ENCODE measurements at places on chromosomes 12 and 14.

- DNase-seq, result no peak
Observed at GRCh38 chr12:2453761-2454090, 341.0 kb upstream of the FKBP4 start.

DNA sequence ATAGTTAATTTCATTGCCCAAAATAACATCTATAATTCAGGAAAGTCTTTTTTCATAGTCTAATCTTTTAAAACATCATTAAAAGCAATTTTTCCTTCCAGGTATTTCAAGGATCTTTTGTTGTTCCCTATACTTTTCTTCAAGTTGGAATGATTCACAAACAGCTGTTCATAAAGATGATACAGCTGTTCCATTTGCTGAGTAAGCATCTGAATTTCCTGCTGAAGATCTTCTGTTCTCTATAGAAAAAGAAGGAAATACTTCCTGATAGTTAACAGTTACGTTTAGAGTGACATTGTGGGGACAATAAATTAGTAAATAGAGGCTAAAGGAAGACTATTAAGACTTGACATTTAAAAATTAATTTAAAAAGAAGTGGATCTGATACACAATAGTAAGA lies 30.3 kb upstream of the ESR2 start:
- DNase-seq, result no peak

GRCh38 chr12:52713960-52714886 lies 10.9 kb upstream of the KRT77 start:
- DNase-seq, result peak; percentile 60

GRCh38 chr12:1994429-1995143 lies 9.7 kb downstream of the DCP1B start:
- no peak for DNase-seq

DNA sequence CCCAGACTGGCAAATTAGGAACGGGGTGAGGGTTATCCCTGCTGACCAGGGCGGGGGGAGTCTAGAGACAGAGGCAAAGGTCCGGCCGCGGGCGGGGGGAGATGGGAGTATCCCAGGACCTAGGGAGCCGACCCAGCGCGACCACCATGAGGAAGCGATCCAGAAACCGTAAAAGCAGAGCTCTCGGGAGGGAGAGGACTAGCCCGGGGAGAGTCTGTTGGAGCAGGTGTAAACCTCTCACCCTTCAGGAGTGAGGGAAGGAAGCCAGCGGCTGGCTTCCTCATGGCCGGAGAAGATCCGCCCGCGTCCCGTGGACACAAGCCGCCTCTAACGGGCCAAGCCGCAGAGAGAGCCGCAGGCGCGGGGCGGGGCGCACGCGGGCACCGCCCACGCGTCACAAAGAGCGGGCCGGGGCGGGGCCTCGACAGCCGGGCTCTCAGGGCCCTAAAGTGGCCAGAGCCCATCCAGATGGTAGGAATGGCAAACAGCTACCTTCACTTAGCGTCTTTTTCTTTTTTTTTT lies at the start of gene ACRBP:
ACRBP (minus strand) TSS at position 350 of the 522 bp plus-strand sequence; CDS start at position 284, 66 bp downstream.
- DNase-seq, result peak; percentile 54

DNA sequence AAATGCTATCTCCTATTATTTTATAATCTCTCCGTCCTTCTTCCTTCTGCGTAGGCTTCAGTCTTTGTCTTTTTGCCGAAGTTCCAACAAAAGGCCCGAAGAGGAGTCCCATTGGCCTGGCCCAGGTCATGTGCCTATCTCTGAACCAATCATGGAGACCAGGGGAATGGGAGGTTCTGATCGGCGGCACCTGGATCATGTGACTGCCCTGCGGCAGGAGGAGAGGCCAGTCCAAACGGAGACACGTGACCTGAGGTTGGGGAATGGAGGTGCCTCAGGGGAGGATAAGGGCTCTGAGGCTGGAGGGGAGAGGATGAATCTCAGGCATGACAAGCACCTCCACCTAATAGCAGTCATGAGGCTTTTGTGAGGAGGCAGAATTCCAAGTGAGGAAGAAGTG lies 86.0 kb downstream of the AACS start:
- no peak for DNase-seq

DNA sequence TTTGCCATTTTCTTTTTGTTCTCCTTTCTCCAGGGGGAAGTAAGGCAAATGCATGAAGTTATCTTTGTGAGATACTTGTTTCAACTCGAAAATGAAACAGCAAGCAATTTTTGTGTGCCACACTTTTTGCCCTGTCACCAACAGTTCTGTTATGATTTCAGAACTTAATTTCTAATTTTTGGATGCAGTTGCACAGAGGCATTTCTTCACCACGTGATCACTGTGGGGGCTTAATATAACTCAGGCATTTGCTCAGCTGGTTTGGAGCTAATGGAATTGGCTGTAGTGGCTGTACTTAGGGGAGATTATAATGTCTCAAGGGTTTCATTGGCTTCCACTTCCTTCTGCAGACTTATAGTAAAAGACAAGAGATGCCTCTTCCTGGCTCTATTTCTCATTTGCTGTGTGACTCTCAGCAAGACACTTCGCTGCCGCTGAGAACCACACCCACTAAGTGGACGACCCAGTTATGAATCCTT lies 452.4 kb downstream of the RAD51B start:
- DNase-seq, result no peak

DNA sequence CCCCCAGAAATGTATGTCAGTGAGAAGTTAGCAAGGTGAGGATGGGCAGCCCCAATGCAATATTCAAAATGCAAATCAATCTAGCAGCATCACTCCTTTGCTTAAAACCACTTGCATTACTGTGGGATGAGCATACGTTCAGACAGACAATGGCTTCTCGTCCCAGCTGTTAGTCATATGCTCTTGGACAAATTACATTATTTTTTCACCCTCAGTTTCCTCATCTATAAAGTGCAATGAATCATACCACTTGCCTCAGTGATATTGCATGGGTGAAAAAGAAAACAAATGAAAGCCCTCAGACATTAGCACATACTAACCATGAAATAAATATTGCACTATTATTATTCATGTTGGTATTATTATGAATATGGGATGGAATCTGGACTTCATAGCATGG lies 132.3 kb downstream of the C12orf75 start:
- DNase-seq, result no peak

DNA sequence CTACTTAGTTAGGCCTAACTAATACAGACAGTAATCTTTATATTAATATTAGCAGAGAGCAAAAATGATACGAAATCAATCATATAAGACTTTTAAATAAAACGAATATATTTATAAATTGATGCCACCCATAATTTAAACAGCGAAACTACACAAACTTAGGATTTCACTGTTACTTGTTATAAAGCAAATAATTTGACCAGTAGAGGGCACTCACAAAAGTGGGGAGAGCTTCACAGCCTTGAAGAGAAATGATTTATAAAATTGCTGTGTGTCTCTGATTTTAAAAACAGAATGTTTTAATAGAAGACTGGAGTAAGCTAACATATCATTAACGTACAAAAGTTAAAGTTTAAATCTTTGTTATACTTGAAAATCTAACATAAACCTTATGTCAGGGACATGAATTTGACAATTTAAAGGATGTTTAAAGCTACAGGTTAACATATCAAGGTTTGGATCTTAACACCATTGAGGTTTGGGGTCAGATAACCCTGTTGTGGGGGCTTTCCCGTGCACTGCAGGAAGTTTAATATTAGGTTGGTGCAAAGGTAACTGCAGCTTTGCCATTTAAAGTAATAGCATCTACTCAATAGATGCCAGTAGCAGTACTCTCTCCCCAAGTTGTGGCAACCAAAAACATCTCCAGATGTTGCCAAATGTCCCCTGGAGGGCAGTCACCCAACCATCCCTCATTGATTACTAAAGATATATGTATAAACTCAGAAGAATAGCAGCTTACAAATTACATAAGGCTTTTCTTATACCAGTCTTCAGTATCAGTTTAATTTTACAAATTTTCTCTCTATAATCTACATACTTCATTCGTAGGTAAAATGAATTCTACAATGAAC lies 9.3 kb downstream of the KRAS start:
- DNase-seq, result no peak

DNA sequence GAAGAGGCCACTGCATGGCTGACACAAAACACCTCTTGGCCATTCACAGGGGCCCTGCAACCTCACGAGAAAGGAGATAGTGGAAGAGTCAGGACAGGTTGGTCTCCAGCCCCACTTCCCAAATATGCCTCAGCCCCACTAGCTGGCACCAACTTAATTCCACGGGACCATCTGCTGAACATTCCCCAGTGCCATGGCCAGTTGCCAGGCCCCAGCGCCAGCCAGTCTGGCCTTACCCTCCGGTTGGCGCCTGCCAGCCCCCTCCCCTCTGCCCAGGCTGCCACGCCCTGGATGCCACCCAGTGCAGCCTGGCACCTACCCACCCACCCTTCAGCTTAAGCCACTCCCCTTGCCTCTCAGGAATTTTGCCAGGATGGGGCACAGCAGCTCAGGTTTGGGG lies 21.2 kb upstream of the HSPB8 start:
- DNase-seq, result no peak

GRCh38 chr12:63276537-63277365 lies 125.8 kb upstream of the AVPR1A start:
- DNase-seq, result peak; percentile 26

GRCh38 chr14:21036751-21037150 lies 2.1 kb upstream of the RNASE13 start:
- DNase-seq, result no peak

DNA sequence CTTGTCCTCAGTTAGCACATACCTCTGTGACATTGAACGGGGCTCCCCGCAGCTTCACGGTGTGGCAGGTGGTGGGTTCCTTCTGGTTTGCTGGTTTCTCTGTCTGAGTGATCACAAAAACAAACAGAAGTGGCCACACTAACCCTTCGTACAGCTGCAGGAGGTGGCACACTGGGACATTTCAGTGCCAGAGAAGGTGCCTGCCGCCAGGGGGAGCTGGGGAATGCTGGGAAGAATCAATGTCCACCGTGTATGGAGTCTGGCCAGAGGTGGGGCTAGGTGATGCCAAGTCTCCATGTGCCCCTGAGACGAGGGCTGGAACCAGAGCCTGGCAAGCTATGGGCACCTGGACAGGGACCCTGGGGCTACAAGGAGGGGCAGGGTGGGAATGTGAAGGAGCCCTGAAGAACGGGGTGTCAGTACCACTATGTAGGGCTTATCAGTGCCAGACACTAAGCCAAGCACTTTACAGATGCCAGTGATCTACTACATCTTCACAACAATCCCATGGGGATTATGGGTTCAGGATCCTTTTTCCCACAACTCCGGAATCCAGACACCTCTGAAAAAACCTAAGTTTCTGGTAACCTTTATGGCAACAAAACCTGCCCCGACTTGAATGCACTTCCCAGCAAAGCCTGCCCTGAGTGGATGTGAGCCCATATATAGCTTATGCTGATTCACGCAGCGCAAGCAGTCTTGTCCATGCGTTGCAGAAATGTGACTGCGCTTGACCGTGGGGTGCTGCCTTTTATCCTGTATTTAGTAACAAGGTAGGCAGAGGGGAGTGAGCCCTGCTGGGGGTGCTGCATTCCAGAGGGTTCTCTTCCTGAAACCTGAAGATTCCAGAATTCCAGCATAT lies 10.8 kb downstream of the RBM19 start:
- no peak for DNase-seq

DNA sequence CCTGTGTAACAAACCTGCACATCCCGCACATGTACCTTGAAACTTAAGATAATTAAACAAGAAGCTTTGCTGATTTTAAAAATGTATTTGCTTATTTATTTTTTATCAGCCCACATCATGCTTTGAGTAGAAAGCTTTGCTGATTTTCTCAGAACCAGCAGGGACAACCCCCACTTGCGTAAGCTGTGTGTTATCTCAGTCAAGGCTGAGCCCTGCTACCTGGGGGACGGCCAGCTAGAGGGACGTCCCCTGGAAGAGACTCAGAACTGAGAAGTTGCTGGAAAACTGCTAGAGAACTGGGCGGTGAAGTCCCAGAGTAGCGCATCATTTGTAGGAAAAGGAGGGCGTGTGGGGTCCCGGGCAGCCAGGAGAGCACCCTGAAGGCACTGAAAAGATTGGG lies 4.1 kb upstream of the PLEK2 start:
- DNase-seq, result no peak

GRCh38 chr14:90669731-90670130 lies 146.5 kb downstream of the TTC7B start:
- DNase-seq, result no peak

DNA sequence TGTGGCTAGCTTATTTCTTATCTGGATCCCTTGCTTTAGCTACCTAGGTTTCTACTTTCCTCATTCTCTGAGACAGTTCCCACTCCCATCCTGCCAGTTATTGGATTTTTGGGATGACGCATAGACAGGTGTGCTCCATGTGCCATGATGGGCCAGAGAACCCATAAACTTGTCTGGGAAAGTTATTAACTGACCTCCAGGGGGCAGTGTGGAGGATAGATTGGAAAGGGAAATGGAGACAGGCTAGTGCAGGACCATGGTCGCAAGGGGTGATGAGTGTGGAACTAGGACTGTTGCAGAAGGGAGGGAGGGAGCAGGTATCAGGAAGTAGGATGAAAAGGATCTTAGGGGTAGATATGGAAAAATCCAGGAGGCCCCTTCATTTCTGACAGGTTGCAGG lies 80.3 kb downstream of the ESRRB start:
- DNase-seq, result peak; percentile 71

GRCh38 chr14:49310298-49310697 lies 275.9 kb downstream of the RPS29 start:
- DNase-seq, result no peak

DNA sequence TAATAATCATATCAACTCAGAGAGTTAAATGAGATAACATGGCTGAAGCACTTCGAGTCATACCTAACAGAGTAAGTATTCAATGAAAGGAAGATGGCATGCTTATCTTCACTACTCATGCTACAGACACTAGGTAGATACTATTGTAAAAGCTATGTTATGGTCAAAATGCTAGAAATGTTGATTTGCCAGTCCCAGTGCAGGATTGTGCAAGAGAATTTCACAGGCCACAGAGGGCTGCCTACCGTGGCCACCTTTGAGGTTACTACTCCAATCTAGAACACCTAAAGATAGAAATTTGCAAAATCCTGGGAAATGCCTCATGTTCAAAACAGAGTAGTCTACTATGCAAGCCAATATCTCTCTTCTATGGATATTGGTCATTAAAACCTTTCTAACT lies 75.3 kb upstream of the PLEKHG7 start:
- no peak for DNase-seq

- no peak for DNase-seq
Observed at GRCh38 chr14:90615517-90616060, 200.6 kb downstream of the TTC7B start.

GRCh38 chr12:10783252-10783651 lies 19.2 kb downstream of the TAS2R7 start:
- no peak for DNase-seq

DNA sequence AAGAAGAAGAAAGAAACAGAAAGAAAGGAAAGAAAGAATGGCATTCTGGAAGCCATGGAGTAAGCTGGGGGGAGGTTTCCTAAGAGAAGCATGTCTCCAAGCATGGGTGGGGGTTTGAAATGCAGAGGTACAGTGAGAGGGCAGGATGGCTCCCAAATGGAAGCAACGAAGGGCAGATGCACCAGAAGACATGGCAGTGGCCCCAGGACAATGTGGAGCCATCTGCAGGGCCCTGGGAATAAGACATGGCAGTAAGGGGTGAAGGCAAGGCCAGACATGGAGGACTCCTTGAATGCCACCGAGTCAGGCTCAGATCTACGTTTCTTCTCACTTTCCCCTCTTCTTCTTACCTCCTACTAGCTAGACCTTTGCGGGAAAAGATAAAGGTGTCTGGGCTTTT lies 4.7 kb upstream of the COL2A1 start:
- no peak for DNase-seq

- no peak for DNase-seq
Observed at GRCh38 chr14:22807432-22808087, 7.7 kb downstream of the SLC7A7 start.

GRCh38 chr12:62739266-62740015 lies 195.5 kb downstream of the PPM1H start:
- no peak for DNase-seq

Data from stimulated activated CD8-positive, alpha-beta memory T cell treated with anti-CD3 and anti-CD28 coated beads, Interleukin-4, amount 100 ng/mL, for 48 hours (primary cell).